ENCODE measurements at places on chromosomes 12 and 14.

DNA sequence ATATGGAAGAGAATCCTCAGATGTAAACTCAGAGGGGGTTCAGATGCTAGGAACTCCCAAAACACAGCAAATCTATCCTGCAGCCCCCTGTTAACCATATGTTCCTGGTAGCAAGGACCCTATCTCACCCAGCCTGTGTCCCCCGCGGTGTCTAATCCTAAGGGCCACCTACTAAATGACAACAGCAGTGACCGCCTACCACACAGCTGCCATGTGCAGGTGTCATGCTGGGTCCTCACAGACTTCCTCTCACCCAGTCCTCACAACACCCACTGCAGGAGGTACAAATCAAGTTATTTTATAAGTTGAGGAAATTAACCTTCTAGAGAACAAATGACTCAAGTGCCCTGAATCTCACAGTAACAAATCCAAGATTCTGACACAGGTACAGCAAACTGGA is 73.9 kb downstream of the ITPK1 start:
- H3K27me3 ChIP-seq, result no peaks in the 10 kb centered on the region
- H3K4me1 ChIP-seq, result no peaks in the 10 kb centered on the region
- DNase-seq, result no peak
- H3K4me3 ChIP-seq, result no peak overlapping the region

DNA sequence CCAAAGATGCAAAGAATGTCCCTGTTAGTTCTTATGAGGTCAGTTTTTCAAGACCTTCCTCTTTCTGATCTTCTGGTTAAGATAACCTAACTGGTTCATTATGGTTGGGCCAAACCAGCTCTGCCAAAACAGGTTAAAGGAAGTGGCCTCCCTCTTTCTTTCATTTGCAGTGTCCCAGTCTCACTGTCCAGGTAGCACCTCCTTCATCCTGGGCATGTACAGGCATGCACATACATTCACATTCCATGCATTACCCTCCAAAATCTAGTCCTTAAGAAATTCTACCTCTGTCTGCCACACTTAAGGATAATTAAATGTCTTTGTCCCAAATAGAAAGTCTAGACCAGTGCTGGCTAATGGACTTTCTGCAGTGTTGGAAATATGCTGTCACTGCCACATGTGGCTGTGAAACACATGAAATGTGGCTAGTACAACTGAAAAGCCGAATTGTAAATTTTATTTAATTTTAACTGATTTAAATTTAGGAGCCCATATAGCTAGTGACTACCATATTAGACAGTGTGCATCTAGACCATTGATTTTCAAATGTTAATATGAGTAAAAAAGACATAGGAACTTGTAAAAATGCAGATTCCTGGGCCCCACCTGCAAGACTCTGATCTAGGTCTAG is 169.3 kb downstream of the PCNX1 start:
- no peak overlapping the region for H3K4me3 ChIP-seq
- no peak for DNase-seq
- H3K36me3 ChIP-seq, result no peaks in the 10 kb centered on the region
- no peaks in the 10 kb centered on the region for H3K27me3 ChIP-seq
- H3K4me1 ChIP-seq, result no peaks in the 10 kb centered on the region

DNA sequence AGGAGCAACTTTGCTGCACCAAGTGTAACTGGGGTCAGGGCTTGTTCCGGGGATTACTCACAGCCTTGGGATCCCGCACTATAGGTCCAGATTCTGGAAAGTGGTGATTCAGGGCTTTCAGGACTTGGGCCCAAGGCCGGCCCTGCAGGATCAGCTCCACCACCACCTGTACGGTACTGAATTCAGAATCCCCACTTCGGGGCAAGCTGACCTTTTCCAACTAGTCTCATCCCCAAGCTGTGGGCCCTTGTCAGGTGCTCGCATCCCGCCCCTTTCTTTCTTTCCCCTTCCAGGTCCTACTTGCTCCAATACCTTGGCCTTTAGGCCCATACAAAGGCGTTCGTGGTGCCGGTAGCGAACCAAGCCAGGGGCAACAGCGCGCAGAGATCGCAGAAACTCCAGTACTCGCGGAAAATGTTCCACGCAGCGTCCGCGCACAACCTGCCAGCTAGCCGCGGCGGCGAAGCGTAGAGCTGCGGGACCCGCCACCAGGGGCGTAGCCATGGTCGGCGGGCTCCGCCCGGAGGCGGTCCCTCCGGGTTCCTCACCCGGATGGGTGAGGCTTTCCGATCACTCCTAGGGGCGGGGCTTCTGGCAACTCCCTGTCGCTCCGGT is 487 bp downstream of the TINF2 start:
- H3K27ac ChIP-seq, result peak overlapping the region; percentile 97
- H3K36me3 ChIP-seq, result no peaks in the 10 kb centered on the region
- DNase-seq, result peak; percentile 84
- H3K4me1 ChIP-seq, result peaks cover 11% of the 10 kb centered on the region

DNA sequence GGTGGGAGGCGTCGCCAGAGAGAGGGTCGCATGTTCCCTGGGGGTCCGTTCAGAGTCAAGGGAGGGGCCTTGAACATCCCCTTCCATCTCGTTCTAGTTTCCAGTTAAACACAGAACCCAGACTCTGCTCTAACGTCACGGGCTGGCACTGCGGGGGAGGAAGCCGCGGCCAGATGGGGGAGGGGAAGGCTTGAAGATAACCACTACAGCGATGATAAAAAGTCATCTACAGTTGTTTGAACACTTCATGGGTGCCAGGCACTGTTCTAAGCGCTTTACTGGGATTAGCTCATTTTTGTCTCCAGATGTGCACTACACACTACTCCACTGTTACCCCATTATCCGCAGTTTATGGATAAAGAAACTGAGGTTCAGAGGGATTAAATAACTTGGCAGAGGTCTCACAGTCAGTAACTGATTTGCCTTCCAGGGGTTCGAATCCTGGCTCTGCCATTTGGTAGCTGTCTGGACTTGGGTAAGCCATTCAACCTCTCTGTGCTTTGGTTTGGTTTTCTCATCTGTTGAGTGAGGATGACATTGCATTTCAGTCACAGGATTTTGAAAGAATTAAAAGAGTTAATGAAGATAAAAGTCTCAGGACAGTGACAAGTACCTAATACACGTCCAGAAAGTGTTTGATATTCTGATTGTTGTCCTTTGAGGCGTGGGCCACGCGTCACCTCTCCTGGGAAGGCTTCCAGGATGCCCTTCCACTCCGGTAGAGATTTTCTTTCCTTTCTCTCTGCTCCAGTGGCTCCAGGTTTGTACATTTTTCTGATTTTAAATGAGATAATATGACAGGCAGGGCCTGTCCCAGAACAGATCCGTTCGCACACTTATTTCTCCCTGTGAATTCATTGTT is 798 bp upstream of the RASAL1 start:
- H3K4me1 ChIP-seq, result no peaks in the 10 kb centered on the region
- no peaks in the 10 kb centered on the region for H3K36me3 ChIP-seq
- H3K27me3 ChIP-seq, result no peaks in the 10 kb centered on the region
- no peak overlapping the region for H3K27ac ChIP-seq
- H3K4me3 ChIP-seq, result no peak overlapping the region
- DNase-seq, result no peak

DNA sequence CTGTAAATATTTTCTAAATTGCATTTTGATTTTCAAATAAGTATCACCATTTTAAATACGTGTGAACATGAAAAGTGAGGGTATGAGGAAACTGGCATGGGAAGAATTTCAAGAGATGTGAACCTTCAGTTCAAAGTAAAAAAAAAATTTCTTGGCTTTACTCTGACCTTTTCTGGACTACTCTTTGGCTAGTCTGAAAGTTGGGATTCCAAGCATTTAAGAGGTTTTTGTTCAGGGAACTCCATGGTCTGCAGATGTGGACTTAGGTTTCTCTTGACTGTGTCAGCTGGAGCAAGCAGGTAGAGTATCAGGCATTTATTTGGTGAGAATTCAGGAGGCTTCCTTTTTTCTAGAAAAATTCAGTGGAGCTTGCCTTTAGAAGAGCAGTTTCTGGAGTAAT is 311.6 kb downstream of the LRIG3 start:
- H3K4me1 ChIP-seq, result no peaks in the 10 kb centered on the region
- H3K27me3 ChIP-seq, result no peaks in the 10 kb centered on the region
- no peaks in the 10 kb centered on the region for H3K36me3 ChIP-seq
- no peak overlapping the region for H3K27ac ChIP-seq
- no peak overlapping the region for H3K4me3 ChIP-seq
